Glomerular endothelial cell (primary cell): ENCODE measurements at places on chromosomes 3 and 15. TPM values are rescaled to one million over a fixed set of nuclear protein-coding genes. Genes with fewer than 3 reads are reported as not detected.

Gene ANKDD1A
- 0.58 and 6.2 TPM in 2 replicates for total RNA-seq

Gene MESP2
- total RNA-seq, result 0.15 TPM in 1 of 2 replicates, not detected in the other

Gene PAK6
- not detected in 2 replicates for total RNA-seq

Gene ITIH4
- total RNA-seq, result 0.29 TPM in 1 of 2 replicates, not detected in the other

Gene EPHB3
- total RNA-seq, result 0.06 and 0.19 TPM in 2 replicates

Gene GPR149
- not detected in 2 replicates for total RNA-seq

Gene MORC1
- not detected in 2 replicates for total RNA-seq
